ENCODE measurements at places on chromosomes 6 and 20.

DNA sequence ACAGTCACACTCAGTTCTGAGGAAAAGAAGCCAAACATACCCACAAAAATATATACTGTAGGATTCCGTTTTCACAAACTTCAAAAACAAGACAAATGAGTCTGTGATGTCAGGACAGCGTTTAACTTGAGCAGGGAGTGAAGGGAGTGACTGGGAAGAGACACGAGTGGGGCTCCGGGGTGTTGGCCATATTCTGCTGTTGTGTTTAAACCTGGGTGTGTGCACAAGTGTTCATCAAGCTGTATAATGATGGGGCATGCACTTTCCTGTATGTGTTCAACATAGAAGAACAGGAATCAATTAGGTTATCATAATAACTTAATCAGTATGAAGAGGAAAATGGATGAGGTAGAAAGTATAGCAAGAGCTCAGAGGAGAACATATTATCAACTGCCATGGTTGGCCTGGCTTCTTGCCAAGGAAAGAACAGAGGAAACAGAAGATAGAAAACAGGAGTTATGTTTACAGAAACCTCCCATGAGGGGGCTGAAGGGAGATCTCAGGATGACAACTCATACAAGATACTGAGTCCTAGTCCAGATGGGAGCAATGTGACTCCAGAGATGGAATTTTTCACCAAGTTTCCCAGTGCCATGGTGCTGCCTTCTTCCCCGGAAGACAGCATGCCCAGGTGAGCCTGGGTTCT lies 15.1 kb upstream of the AFDN start:
- DNase-seq, result no peak

DNA sequence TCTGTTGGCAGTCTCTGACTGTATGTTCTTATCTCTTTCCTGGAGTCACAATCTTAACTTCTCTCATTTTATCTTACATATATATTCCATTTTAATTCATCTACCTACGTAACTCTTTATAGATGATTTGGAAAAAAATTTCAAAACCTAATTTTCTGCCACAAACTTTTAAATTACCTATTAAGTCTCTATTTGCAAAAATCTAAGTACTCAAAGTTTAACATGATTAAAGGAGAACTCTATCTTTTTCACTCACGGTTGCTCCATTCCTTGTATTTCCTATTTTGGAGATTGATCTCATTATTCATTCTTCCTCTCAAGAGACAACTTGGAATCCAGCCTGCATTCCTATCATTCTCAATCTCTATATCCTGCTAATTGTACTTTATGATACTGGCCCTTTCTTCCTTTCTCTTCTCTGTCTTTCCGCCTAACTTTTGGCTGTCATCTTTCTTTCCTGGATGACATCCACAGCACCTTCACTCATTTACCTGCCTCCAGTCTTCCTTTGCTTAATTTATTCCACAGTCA lies 1071.1 kb upstream of the CITED2 start:
- no peak for DNase-seq

- DNase-seq, result no peak
These were observed 497.9 kb upstream of the JARID2 start for GRCh38 chr6:14747881-14748520.

GRCh38 chr6:52550014-52550575 lies 26.8 kb downstream of the TRAM2 start:
- DNase-seq, result no peak

DNA sequence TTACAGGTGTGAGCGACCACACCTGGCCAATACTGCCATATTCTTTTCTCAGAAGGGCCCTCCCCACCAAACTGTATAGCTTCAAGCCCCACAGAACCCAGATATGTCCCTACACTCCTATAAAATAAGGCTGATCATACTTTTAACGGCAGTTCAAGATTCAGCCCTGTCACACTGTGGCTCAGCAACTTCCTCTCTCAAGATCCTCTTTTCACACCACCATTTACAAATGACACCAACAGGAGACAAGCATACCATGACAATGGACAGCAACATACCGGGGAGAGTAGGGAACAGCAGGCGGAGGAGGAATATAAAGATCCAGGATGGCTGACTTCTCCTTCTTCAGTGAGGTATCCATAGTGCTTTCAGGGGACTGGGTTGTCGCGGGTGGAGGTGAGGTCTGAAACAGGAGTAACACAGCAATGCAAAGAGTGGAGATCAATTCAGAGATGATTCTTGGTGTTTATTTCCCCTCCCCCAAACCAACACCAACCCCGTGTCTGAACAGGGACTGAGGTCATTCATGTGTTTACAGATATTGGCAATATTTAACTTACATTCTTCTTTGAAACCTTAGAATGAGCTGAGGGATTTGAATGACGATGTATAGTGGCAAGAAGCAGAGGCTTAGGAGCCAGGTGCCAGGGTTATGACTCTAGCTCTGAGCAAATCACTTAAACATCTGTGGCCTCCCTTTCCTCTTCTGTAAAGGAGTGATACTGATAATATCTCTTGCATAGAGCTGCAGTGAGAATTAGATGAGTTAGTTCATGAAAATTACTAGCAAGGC lies 57.6 kb upstream of the IPCEF1 start:
- DNase-seq, result no peak

DNA sequence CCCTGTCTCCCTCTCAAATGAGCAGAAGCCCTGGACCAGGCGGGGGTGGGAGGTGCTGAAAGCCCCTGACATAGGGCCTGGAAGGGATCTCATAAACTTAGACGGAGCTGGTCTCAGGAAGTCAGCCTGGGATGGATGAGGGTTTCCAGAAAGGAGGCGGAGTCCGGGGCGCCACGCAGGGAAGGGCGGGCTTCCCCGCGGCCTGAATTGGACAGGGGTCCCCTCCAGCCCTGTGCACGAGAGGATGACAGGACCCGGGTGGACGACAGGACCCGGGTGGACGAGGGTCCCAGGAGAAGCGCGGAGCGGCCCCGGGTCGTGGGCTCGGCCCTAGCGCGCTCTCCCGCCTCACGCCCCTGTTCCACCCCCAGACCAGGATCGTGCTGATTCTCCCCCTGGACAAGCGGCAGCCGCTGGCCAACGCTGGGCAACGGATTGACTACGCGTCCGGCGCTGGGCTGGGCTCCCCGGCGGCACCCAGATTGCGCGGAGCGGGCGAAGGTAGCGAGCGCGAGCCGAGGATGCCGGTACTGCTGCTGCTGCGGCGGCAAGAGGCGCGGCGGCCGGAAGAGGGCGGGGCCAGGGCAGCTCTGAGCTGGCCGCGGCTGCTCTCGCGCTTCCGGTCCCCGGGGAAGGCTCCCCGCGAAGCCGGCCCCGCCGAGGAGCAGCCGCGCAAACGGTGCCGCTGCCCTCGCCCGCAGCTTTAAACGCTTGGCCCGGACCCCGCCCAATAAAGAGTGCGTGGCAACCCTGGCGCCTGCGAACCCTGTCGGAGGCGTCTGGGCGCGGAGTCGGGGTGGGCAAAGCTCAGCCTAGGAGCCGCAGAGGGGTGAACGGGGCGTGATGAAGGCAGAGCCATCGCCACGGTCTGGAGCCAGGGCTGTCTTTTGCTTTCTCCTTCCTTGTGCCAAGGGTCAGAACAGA lies 1.3 kb downstream of the C20orf144 start:
- DNase-seq, result peak; percentile 94

GRCh38 chr6:141326426-141326825 lies 806.3 kb upstream of the GJE1 start:
- no peak for DNase-seq

GRCh38 chr6:128754658-128755256 lies 128.2 kb upstream of the LAMA2 start:
- no peak for DNase-seq

DNA sequence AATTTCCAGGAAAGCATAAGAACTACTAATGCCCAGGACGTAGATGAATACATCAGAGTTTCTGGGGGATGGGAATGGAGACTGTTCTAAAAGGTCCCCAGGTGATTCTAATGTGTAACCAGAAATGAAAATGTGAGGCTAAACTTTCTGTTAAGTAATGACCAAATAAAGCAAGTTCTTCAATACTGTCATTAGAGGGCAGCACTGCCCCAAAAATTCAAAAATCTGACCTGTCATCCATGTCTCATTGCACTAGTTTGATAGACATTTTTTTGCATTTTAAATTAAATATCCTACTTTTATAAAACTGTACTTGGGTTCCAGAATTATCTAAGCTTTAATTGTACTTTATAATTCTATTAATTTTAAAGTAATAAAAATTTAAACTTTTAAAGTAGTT lies 94.9 kb downstream of the RFX6 start:
- no peak for DNase-seq

DNA sequence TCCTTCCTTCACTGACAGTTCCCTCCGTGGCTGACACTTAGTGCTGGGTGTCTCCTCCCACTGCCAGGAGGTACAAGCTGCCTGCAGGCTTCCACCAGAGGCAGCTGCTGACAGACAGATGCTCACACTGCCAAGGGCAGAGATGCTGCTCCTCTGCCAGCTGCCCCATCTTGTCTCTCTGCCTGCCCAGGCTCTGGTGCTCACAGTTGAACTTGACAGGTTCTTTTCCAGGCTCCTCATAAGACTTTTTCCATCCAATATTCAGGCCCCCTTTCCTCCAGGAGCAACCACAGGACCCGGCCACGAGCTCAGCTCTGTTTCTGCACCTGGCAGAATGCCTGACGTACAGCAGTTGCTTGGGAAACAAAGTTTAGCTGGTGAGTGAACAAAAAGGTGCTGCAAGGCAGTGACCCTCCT lies 79.8 kb downstream of the PSMB1 start:
- DNase-seq, result no peak

Data from 8988T (cell line).